ENCODE measurements at places on chromosomes 13 and 19. TPM values are rescaled to one million over a fixed set of nuclear protein-coding genes. Genes with fewer than 3 reads are reported as not detected.

DAND5 gene
- 9.1 TPM for total RNA-seq

ZGLP1 gene
- total RNA-seq: 0.91 TPM

GRIN2D gene
- total RNA-seq: 0.54 TPM

C1QTNF9B gene
- 1.9 TPM for total RNA-seq

ZNF829 gene
- total RNA-seq: 1.8 TPM

MIA gene
- not detected for total RNA-seq

KISS1R gene
- total RNA-seq: not detected

VSTM2B gene
- not detected for total RNA-seq

IQCN gene
- total RNA-seq: 0.35 TPM
